A172 (cell line): ENCODE measurements at places on chromosomes 6 and 20. TPM values are rescaled to one million over a fixed set of nuclear protein-coding genes. Genes with fewer than 3 reads are reported as not detected.
A peak's percentile ranks its signal among the peaks of the same experiment; 100 is the strongest.

DNA sequence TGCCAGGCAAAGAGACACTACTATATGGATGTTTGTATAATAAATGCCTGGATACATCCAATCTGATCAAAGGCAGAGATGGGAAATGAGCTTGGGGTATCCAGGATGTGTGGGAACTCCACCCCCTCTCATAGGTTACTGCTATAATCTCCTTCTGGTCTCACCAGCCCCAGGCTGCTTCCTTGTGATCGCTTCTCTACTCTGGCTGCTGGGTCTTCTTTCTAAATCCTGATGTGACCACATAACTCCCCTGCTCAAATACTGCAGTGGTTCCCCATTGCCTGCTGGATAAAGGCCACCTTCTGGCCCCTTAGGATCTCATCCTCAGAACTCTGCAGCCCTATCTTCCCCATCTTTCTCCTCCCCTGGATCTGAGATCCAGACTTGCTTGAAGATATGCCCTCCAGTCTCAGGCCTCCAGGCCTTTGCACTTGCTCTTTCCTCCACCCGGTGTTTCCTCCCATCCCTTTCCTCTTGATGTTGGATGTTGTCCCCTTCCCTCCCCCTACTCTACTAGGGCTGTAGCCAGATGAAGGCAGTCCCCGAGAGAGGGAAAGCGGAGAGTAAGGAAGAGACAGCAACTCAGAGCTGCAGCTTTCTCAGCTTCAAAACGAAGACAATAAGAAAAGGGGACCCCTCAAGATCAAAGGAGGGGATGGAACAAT is 828 bp upstream of the XKR7 start:
- no peak for DNase-seq

DNA sequence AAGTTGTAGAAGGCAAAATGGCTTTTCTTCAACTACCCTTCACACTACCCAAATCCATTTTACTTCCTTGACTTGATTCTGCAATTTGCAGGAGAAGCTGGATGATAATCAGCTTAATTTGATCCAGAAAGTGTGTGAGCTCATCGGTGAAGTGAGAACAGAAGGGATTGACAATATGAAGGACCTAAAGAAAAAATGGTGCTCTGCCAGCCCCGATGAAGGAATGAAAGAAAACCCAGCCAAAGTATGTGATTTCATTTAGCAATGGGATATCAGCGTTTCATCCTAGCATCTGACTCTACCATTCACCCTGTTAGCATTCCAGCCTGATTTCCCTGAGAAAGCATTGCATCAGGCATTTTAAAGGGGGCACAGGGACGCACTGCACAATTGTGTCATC is 41.5 kb downstream of the CD164 start:
- no peak for DNase-seq

- no peak for DNase-seq
Measured at GRCh38 chr20:32535316-32535952, 49.7 kb downstream of the NOL4L start.

GRCh38 chr6:71342772-71343171 is 54.2 kb downstream of the OGFRL1 start:
- DNase-seq = no peak

DNA sequence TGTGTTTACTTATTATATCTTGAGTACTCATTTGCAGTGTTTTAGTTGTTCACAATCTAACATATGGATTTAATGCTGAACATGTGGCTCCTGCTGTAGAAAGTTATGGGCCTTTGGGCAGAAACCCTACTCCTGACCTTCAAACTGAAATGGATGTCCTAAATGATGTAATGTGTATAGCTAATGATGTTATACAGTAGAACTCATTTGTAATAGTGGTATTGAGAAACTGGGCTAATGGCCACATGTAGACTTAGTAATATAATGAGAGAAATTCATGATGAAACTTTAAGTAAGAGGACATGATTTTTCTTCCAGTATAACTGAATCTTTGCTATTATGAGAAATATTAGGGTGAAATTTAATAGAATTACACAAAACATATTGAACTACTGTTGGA is 121.3 kb upstream of the PTPRK start:
- DNase-seq = no peak

DNA sequence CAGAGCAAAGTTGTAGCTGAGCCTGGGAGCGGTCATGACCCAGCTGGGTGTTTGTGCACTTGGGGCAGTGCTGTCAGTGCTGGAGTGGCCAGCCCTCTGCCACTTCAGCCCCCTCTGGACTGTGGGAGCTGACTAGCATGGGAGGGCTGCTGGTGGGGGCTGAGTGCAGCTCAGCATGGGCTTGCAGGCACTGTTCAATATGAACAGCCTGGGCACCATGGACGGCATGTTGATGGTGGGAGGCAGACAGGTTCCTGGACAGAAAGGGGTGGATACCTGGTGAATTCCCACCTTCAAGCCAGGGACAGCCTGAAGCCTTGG is 50.5 kb downstream of the GGTLC1 start:
- DNase-seq = no peak

DNA sequence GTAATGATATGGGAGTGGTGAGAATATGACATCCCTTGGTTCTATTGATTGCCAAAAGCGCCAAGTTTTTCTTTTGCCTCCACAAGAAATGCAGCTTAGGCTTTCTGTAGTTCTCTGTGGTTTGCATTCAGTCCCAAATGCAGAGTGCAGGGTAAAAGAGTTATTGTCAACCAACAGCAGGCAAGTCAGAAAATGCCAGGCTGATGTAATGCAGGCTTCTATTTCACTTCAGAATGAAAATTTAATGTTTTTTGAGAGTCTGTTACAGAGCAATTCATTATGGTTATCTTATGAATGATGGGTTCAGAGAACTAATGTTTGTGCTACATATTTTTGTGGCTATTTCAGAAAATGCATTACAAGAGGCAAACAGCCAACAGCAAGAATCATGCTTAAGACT is 293.5 kb downstream of the CENPW start:
- no peak for DNase-seq

DNA sequence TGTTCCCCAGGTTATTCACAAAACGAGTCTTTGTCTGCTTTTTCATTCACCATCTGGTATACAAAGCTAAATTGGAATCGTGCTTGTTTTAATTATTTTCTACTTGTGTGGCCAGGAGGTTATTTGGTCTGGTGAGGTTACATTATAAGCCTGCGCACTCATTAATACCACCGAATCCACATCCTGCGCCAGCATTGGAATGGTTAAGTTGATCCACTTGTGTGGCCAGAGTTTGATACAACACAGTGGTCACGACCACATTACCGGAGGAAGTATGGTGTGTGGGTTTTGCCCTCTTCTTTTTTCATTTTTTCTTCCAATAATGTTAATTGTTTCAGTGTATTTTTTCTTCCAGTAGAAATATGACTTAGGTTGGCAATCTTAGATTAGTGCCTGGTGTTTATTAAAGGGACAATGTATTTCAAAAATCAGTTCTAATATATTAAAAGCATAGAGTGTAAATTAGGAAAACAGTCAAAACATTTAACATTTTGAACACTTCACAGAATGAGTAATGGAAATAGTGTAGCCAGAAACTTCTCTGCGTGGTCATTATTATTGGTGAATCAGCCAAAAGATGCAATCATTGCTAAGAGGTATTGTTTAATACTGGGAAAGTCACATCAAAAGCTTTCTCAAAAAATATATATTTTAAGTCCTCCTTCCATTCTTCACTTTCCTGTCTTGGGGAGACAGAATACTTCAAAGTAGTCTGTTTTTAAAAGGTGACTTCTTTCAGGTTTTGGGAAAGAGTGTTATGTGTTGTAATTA is 84.5 kb downstream of the JARID2 start:
- DNase-seq = no peak

DNA sequence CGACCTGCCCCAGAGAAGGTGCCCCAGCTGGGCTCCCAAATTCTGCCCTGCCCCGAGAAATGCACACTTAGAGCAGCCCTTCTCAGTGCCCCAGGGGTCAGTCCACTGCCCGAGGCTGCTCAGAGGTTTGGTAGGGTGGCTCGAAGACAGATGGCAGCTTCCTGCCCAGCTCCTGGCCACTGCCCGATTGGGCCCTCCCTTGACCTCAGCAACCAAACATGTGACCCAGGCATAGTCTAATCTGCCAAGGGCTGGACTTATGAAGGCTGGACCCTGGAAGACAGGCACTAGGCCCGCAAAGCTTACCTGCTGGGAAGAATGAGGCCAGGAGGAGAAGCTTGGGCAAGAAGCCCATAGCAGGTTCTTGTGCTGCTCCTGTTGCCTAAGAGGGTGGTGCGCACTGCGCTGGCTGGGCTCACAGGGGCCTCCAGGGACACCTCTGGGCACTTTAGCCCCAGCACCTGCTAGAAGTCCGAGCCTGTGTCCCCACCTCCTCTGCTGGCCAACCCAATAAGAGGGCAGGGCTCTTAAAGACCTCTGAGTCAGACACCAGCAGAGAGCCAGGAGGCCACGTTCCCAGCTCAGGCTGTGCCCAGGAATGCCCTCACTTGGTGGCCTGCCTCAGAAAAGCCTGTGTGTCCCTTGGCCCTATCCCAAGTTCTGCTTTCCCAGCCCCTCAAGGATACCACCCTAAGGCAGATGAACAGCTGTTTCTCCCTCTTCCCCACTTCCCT is 5.5 kb downstream of the SIGLEC1 start:
- DNase-seq = peak; percentile 55

DNA sequence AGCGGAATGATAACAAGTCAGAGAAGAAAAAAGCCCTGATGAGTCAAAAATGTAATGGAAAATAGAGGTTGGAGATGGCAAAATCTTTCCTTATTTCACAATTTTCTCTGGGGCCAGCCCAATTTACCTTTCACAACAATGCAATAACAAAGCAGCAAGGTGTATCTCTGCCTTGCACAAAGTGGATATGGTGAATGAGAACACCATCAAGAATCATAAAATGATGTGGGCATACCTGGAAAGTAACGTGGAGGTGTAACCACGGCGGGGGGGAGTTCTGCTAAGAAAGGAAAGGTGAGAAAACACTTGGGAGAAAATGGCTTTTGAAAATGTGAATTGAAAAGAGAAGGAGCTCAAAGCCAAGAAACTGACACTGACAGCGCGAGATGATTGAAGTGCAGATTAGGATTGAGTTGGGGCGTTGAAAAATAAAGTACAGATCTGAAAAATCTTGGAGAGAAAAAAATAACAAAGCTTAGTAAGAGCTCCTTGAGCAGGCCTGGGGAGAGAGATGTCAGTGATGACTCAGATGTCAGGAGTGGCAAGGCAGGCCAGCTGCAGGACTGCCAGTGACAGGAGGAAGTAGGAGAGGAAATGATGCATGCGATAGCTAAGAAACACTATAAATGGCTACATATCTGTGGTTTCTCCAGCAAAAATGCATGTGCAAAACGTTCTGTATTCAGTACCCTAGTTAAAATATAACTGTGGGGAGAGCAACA is 26.2 kb downstream of the ARHGAP18 start:
- DNase-seq = peak; percentile 98

GRCh38 chr20:19335341-19335740 is 122.9 kb downstream of the SLC24A3 start:
- no peak for DNase-seq

GRCh38 chr6:157229713-157230112 is 93.6 kb downstream of the TMEM242 start:
- no peak for DNase-seq

GRCh38 chr6:166075186-166075585 is 92.5 kb downstream of the TBXT start:
- no peak for DNase-seq

GRCh38 chr6:150208611-150209352 is 65.9 kb downstream of the PPP1R14C start:
- no peak for DNase-seq

DNA sequence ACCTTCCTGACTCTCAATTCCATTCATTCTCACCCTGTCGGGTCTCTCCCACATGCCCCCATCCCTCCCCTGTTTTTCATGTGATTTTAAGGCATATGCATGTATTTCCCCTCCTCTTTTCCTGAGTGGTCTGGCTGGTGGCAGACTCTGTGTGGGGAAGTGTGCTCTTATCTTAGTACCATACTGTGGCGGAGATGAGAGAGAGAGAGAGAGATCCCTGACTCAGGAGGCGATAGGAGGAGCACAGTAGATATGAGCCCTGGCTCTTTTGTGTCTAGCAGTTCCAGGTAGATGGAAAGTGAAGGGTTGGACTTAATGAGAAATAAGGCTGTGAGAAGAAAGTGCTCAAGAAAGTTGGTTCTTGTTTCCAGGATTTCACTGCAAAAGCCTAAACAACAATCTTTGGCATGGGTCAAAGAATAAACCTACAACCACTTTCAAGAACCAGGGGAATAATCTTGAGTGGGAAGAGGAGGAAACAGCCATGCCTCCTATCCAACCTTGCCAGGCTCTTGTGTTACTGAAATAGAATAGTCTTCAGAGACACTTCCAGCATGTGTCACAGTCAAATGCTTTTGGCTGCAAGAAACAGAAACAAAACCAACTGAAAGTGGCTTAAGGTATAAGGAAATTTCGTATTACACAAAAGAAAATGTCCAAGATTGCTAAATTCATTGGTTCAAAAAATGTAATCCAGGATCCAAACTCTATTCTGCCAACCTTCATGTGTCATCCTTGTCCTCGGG is 123.8 kb upstream of the MYLIP start:
- DNase-seq = no peak

GRCh38 chr20:22414305-22414742 is 170.0 kb downstream of the FOXA2 start:
- DNase-seq = peak; percentile 13

GRCh38 chr6:145534989-145535388 is 200.3 kb downstream of the EPM2A start:
- DNase-seq = no peak

- peak; percentile 67 for DNase-seq
Measured at GRCh38 chr20:51014797-51015722, 7.8 kb downstream of the KCNG1 start.

- no peak for DNase-seq
Measured at GRCh38 chr20:19882446-19882845, 124.4 kb downstream of the RIN2 start.

- peak; percentile 48 for DNase-seq
Measured at GRCh38 chr6:33670971-33671743, 40.3 kb downstream of the UQCC2 start.

GRCh38 chr6:29834564-29835436 is 7.2 kb downstream of the HLA-G start:
- DNase-seq = no peak

- DNase-seq = no peak
Measured at GRCh38 chr6:25038999-25039398, 103.2 kb upstream of the RIPOR2 start.

- peak; percentile 28 for DNase-seq
Measured at GRCh38 chr6:135673501-135674309, 176.2 kb upstream of the AHI1 start.

DNA sequence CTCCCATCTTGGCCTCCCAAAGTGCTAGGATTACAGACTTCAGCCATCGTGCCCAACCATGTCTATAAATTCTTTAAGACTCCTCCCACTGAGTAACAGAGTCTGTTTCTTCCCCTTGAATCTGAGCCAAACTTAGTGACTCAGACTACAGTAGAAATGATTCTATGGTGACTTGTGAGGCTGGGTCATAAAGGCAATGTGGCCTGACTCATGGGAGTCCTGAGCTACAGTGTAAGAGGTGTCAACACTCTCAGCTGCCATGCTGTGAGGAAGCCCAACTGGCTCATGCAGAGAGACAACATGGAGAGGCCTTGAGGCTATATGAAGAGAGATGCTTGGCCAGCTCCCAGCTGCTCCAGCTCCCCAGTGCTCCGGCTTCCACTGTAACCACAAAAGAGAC is 5.2 kb upstream of the NRSN2 start:
- DNase-seq = peak; percentile 95

FILIP1 gene
- total RNA-seq = 0.05 and 0.29 TPM in 2 replicates

ATP6V1G2 gene
- total RNA-seq = 1.4 and 2.3 TPM in 2 replicates

HLA-DQB2 gene
- total RNA-seq = not detected in 2 replicates

RSPH4A gene
- not detected in 2 replicates for total RNA-seq

COL11A2 gene
- 0.79 and 1.7 TPM in 2 replicates for total RNA-seq

ANKRD66 gene
- not detected in 2 replicates for total RNA-seq

FOXQ1 gene
- 0.24 TPM in 1 of 2 replicates, not detected in the other for total RNA-seq

CTSZ gene
- total RNA-seq = 228 and 320 TPM in 2 replicates

SOD2 gene
- 155 and 160 TPM in 2 replicates for total RNA-seq

KCNK16 gene
- total RNA-seq = not detected in 2 replicates

RAB23 gene
- total RNA-seq = 21.9 and 28.7 TPM in 2 replicates
